Aorta (tissue), 5 donors: ENCODE measurements at places on chromosomes 5 and 9. TPM values are rescaled to one million over a fixed set of nuclear protein-coding genes. Genes with fewer than 3 reads are reported as not detected.

Gene PGM5
- total RNA-seq: 124 TPM

- DNase-seq: no peak
These were observed 15.6 kb downstream of the IRF1 start for GRCh38 chr5:132474881-132475496.

- no peak for DNase-seq
These were observed 129.0 kb upstream of the ALDH1B1 start for GRCh38 chr9:38263532-38263931.

DNA sequence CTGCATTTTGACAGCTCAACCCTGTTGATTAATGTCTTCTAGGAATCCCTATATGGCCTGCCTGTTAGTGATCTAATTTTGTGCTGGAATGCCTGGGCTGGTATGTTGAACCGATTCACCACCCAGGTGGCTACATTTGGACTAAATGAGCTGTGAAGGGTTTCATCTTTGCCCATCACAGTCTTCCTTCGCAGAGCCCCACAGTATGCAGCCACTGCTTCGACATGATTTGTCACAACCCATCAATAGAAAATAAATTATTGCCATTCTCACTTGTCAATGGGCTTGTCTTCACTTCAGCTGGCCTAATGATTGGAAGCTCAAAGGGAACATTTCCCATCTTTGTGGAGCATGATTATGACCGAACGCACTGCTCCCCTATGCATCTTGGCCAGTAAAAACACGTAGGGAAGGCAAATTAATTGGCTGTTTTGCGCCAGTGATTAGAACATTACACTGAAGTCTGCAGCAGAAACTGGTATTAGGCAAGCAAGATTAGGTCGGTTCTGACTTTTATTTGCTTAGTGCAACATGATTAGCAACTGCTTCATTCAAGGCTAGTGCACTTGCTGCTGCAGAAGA, 408.5 kb downstream of the KIAA0825 start:
- no peak for DNase-seq

- no peak for DNase-seq
These were observed 32.0 kb downstream of the OR2V1 start for GRCh38 chr5:181098762-181099601.

DNA sequence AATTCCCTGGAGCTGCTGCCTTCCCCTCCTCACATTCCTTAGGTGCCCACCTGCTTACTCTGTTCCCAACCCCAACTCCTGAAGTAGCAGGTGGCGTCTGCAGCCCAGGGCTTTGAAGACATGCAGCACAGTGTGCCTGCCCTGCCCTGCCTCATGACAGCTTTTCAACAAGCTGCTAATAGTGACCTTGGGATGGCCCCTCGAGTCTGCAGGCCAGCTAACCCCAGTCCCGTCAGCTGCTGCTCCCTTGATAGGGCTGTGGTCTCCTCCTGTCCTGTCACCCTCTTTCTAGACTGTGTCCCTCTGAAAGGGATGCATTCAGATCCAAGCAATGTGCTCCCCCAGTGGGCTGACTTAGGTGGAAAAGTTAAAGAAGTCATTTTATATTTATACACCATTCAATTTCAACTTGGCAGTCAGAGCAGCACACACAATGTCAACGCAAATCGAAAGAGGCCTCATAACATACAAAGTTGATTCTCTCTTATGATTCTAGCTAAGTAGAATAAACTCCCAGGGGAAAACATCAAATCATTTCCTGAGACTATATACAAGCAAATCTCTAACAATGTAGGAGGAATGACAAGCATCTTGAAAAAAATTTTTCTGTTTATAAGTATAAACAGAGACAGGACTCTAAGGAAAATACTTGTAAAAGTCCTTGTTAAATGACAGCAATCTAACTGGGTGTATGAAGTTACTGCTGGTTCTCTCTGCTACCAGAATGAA, 37.9 kb downstream of the ADRB2 start:
- DNase-seq: no peak
